ENCODE measurements at places on chromosomes 11 and 22. TPM values are rescaled to one million over a fixed set of nuclear protein-coding genes. Genes with fewer than 3 reads are reported as not detected.
A peak's percentile ranks its signal among the peaks of the same experiment; 100 is the strongest.

The CARD10 gene
- 8.7 TPM for total RNA-seq

The PKDREJ gene
- under 0.01 TPM for total RNA-seq

The DMC1 gene
- 5.0 TPM for total RNA-seq

The GP1BB gene
- 8.6 TPM for total RNA-seq

DNA sequence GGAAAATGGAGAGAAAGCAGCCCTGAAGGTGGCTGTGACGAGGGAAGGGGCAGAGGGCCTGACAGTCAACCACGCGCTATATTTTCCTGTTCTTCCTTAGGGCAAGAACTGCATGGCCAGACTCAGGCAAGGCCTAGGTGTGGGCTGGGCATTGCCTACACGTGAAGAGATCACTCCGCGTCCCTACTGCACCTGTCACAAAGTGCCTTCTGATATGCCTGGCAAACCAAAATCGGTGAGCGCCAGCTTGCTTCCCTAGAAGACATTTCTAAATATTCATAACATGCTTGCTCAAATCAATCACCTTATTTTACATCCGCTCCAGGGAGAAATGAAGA lies 6.3 kb downstream of the TMEM121B start:
- ATAC-seq = no peak

DNA sequence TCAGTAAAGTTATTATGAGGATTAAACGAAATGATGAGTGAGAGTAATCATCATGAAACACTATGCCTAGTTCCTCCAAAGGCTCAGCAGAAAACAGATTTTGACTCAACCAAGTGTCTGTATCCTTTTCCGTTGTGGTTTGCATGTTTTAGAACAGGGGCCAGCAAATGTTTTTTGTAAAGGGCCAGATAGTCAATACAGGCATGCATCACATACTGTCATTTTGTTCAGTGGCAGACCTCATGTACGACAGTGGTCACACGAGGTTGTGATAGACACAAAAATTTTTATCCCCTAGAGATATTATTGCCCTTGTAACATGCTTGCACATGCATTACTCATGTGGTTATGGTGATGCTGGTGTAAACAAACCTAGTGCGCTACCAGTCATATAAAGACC lies 81.9 kb upstream of the SLC25A18 start:
- ATAC-seq = no peak

- ATAC-seq = peak; percentile 44
Measured at GRCh38 chr11:65911682-65912568, 6.9 kb downstream of the C11orf68 start.

DNA sequence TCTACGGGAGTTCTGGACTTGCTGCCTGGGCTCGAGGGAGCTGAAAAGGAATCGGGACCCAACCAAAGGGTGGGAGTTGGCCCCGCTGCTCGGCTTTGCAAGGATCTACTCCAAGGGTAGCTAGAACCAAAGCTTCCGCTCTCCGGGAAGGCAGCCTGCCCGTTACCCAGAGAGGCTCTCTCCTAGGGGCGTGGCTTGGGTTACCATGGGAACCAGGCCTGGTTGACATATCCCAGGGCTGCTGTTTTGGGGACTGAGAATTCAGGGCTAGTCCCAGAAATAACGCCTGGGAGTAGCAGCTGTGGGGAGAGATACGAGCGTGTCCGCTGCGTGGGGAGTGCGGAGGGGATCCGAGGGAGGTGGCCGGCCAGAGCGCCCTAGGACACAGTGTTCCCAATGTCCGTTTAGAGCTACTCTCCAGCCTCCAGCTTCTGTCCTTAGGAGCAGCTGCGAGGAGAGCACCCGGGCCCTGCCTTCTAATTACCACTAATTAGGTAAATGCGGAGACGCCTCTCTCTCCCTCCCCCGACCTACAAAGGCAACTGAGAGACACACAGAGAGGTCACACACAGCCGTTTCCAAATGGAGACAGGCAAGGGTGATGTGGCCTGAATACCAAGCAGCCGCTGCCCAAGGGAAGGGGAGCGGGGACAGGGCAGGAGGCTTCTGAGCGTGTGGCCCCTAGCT lies 141.6 kb upstream of the CADM1 start:
- ATAC-seq = no peak
